ENCODE measurements at places on chromosomes 3 and 15.

GRCh38 chr3:36714343-36715086 is 49.8 kb downstream of the DCLK3 start:
- DNase-seq: no peak

- no peak for DNase-seq
These were observed at the start of gene CAMP for GRCh38 chr3:48222616-48223513. Gene CAMP, plus strand, starts transcription at chr3:48223495. Its CDS starts 17 bp downstream, at chr3:48223512.

GRCh38 chr15:61668444-61668843 is 391.8 kb downstream of the VPS13C start:
- no peak for DNase-seq

GRCh38 chr3:108406661-108407206 is 103.7 kb downstream of the MYH15 start:
- peak; percentile 81 for DNase-seq

DNA sequence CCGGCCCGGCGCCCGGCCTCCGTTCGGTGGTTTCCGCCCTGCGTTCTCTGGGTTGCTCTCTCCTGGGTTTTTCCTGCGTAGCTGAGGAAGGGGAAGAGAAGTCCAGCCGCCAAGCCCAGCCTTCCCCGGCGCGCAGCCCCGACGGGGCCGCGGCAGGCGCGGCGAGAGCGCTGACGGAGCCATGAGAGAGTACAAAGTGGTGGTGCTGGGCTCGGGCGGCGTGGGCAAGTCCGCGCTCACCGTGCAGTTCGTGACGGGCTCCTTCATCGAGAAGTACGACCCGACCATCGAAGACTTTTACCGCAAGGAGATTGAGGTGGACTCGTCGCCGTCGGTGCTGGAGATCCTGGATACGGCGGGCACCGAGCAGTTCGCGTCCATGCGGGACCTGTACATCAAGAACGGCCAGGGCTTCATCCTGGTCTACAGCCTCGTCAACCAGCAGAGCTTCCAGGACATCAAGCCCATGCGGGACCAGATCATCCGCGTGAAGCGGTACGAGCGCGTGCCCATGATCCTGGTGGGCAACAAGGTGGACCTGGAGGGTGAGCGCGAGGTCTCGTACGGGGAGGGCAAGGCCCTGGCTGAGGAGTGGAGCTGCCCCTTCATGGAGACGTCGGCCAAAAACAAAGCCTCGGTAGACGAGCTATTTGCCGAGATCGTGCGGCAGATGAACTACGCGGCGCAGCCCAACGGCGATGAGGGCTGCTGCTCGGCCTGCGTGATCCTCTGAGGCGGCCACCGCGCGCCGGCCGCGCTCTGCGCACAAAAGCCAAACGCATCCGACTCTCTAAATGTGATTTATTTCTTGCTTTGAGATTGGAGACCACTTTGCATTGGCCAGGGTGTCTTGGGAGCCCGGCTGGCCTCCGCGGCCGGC is 727 bp downstream of the RAP2B start:
- peak; percentile 74 for DNase-seq

DNA sequence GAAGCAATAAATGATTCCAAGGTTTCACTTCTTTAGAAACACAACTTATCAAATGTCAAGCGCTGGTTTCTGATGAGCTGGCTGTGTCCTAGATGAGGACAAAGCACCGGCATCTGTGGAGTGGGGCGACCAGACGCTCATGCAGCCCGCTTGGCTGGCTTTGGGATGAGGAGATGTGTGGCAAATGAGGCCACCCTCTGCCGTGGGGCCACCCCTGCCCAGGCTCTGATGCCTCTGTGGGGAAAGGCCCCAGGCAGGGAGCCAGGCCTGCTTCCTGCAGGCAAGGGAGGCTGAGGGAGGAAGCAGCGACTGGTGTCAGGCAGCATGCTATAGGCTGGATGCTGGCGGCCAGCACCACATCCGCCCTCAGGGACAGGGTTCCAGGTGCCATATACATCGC is 102.9 kb downstream of the HERC2 start:
- DNase-seq: no peak

DNA sequence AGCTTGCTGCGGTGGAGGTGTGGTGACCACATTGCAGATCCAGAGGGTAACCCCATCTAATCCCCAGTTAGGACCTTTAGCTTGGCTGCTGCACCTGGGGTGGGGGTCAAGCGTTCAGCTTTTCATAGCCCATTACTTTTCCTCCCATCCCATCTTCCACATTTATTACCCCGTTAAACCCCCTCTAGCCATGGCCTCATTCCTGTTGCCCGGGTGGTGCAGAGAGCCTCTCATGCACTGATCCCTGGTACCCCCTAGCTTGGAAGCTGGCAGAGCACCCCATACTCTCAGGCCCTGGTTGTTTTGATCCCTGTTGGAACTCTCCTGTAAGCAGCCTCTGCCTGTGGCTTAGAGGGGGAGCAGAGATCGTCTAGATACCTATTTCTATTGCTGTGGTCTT is 20.8 kb downstream of the CDAN1 start:
- no peak for DNase-seq

GRCh38 chr15:76321171-76321570 is 9.9 kb upstream of the ETFA start:
- no peak for DNase-seq

DNA sequence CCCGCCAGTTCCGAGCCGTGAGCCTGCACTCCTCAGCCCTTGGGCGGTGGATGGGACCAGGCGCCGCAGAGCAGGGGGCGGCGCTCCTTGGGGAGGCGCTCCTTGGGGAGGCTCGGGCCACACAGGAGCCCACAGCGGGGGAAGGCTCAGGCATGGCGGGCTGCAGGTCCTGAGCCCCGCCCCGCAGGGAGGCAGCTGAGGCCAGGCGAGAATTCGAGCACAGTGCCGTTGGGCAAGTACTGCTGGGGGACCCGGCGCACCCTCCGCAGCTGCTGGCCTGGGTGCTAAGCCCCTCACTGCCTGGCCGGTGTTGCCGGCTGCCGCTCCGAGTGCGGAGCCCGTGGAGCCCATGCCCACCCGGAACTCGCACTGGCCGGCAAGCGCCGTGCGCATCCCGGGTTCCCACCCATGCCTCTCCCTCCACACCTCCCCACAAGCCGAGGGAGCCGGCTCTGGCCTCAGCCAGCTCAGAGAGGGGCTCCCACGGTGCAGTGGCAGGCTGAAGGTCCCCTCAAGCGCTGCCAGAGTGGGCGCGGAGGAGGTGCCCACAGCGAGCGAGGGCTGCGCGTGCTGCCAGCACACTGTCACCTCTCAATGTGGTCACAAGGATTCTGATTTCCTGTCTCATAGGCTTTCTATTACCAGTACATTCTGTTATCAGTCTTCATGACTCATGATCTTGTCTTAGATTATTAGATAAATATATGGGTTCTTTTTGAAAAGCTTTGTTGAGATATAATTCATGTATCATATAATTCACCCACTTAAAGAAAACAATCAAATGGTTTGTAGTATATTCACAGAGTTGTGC is 44.0 kb upstream of the LRIG1 start:
- no peak for DNase-seq

DNA sequence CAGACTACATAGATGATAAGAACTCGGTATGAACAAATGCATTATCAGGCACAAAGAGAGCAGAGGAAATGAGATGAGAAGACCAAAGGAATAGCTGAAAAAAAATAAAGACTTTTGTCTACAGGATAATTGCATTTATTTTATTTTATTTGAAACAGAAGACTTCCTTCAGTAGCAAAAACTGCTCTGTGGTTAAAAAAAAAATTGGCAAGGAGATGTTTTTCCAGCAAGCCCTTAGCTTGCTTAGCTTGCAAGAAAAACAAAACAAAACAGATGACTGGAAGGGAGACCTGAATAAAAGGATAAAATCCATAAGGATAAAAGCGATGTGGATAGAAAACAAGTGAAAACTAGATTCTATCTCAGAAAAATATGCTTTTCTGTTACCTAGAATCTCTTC is 9.1 kb upstream of the PPM1L start:
- no peak for DNase-seq

DNA sequence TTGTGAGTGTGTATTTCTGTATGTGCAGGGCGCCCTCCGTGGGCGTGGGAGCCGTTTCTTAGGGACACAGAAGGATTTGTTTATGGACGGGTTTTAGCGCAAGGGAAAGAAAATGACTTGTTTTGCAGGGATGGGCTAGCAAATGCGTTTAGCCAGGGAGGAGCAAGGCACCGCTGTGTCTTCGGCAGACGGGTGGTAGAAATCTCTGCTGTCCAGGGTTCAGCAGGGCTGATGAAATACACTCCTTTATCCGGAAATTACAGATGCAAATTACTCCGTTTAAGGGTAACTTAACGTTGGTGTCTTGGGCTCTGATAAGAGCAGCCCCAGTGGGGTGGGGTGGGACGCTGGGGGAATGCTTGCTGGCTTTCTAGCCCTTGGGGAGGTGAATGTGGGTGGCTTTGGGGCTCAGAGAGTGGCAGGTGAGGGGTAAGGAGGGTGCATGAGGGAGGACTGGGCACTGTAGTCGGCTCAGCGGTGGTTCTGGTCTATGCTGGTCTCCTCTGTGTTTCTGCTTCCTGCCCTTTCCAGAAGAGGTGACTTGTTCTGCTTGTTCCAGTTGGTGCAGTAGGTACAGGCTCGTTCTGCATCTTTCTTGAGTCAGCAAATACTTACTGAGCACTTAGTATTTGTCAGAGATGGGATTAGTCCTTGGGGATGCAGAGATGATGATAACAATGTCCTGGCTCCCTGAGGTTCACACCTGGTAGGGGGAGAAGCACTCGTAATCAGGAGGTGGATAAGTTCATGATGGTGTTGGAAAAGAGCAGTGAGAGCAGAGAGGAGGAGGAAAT is 954 bp downstream of the SV2B start:
- no peak for DNase-seq

GRCh38 chr3:14183015-14183577 is 4.5 kb downstream of the LSM3 start:
- no peak for DNase-seq

GRCh38 chr3:154614601-154615000 is 184.6 kb upstream of the GPR149 start:
- DNase-seq: peak; percentile 68

DNA sequence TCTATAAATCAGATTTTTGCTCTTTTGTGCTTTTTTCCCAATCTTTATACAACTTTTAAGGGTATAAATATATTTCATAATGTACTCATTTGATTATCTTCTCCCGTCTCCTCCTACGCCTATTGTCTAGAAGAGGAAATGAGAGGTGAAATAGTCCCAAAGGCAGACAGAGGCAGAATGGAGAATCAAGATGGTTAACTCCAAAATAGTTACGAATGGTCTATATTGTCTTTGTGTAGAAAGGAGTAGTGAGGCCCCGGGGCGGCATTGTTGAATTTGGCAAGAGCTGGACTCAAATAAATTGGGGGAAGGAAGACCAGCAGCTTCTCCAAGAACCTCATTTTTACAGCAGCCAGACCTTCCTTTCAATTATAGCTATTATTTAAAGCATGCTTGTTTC is 23.9 kb downstream of the ITPR1 start:
- DNase-seq: no peak

GRCh38 chr3:171315101-171315500 is 145.1 kb downstream of the TNIK start:
- DNase-seq: no peak

- peak; percentile 84 for DNase-seq
These were observed 1.1 kb upstream of the NLGN1 start for GRCh38 chr3:173396191-173397041.

GRCh38 chr3:111924283-111924682 is 54.5 kb upstream of the ABHD10 start:
- DNase-seq: peak; percentile 51

DNA sequence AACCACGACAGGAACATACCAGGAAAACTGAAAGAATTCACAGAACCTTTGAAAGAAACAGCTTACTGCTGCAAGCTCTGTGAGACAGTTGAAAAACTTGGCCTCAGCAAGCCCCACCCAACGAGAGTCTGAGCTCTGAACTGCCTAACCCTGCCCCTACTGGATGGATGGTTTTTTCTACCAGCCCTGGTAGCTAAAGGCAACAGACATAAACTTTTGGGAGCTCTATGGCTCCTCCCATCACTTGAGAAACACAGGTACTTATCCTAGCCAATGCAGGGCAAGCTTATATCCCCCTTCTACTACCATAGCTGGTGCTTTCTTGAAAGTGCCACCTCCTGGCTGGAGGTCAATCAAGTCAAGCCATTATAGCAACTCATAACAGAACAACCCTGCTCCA is 471.8 kb downstream of the GRM7 start:
- DNase-seq: no peak

DNA sequence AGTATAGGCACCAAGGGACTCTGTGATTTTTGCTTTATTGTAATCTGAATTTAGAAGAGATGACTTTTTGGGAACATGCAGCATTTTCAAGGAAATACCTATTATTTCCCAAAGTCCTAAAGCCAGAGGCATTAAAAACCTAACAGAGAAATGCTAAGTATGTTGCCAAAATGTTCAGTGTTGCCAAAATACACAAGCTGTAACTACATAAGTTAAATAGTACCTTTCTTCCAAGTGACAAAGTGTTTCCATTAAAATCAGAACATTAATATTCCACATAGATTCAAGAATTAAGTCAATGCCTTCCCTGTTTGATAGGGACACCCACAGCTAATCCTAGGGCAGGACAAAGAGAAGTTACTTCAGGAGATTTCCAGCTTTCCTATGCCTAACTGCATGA is 42.0 kb downstream of the MKRN2 start:
- DNase-seq: no peak

DNA sequence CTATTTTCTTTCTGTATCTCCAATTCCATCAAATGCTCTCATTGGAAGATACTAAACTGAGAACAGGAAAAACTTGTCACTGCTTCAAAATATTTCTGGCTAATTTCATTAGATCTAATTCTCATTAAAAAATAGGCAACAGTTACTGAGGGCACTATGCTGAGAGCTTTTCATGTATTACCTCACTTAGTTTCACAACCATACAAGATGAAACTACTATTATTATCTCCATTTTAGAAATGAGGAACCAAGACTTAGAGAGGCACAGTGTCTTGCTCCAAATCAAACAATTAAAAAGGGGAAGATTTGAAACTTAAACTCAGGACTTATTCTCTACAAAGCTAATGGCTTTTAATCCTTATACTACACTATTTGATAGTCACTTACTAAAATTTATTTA is 7.2 kb upstream of the OTOL1 start:
- DNase-seq: no peak

DNA sequence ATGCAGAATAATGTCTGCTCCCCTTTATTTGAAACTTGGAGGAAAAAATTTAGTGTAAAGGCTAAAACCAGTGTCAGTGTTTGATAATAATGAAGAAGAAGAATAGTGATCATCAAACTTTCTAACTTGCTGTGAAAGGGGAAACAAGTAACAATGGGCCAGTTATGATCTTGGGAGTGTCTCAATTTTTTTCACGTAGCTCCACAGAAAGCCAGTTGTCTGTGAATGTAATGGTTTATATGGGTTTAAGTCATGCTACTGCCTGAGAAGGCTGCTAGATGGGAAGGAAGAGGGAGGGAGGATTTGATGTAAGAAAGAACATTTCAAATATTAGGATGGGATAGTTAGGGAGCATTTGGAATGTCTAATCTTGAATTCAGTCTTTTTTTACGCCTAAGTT is 21.1 kb upstream of the SSR3 start:
- no peak for DNase-seq

- DNase-seq: no peak
These were observed 33.2 kb upstream of the NSMCE3 start for GRCh38 chr15:29302871-29303270.

- no peak for DNase-seq
These were observed 164.4 kb downstream of the GHSR start for GRCh38 chr3:172283841-172284357.

GRCh38 chr3:14398797-14399106 is 3.7 kb upstream of the SLC6A6 start:
- no peak for DNase-seq

GRCh38 chr3:16178628-16178988 is 4.1 kb downstream of the GALNT15 start:
- no peak for DNase-seq

- DNase-seq: no peak
These were observed 118.5 kb downstream of the OPA1 start for GRCh38 chr3:193711523-193711963.

Measured in NCI-H1105 treated with DMSO at 0.1 percent for 48 hours (cell line).